ENCODE measurements at places on chromosomes 1 and 21.

DNA sequence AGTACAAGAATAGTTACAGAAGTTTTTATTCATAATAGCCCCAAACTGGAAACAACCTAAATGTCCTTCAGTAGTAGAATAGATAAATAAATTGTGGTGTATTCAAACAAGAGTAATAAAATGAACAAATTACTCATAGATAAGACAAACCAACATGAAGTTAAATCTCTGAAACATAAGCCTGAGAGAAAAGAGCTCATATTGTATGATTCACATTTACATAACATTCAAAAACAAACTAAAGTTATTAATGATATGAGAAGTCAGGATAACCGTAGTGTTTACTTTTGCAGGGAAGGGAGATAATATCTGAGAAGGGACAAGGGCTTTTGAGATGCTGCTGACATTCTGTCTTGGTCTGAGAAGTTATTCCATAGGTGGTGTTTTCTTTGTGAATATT is 13.5 kb downstream of the STPG1 start:
- DNase-seq: no peak

GRCh38 chr21:46185716-46186115 is 1.5 kb upstream of the SPATC1L start:
- no peak for DNase-seq

DNA sequence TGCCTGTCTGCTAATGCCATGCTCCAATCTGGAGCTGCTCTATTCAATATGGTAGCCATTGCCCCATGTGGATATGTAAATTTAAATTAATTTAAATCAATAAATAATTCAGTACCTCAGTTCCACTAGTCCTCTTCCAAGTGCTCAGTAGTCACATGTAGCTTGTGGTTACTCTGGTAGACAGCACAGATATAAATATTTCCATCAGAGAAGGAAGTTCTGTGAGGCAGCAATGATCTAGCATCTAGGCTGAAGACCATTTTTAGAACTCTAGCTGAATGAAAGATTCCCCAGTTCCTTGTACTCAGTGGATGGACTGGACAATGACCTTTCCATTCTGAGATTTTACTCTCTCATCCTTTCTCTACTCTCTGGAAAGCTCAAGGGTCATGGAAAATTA is 25.8 kb upstream of the CAPZB start:
- no peak for DNase-seq

DNA sequence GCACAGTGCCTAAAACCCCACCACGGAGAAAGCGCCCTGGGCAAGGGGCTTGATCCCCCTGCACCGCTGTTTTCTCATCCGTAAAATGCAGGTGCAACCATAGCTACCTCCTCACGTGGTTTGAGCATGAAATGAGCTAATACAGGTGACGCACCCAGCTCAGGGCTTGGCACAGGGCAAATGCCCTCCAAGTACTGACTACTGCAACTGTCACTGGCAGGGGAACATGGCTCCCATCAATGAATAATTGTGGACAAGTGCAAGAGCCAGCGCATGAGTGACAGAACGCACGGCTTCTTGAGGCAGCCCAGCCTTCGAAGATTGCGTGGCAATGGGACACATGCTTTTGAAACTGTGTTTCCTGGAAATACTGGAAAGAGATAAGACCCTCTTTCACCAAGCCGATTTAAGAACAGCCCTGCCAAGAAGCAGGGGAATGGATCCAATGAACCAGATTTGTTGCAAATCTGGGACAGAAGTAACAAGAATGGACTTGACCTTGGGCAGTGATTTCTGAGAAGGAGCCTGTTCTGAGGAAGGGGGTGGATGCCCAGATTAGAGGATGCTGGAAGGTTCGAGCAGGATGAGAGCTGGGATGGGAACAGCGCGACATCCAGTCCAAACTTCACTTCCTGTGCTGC is 92.8 kb upstream of the IFFO2 start:
- DNase-seq: no peak

DNA sequence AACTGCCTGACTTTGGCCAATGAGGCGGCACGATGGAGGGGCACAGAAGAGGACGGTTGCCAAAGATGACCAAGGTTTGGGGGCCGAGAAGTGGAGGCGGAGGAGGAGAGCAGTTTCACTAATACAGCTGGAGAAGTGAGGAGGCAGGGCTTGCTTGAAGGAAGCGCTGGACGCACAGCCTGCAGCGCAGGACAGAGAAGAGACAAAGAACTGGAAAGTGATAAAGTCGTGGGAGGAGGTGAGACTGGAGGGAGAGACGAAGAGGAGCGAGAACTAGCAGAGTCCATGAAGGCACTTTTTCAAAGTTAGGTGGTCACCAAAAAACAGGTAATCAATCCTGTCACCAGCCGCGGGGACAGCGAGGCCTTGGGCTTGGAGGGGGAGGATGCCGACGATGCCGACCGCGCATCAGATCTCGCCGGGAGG is 771 bp downstream of the PACC1 start:
- DNase-seq: no peak

GRCh38 chr1:192775631-192776030 is 33.2 kb upstream of the RGS2 start:
- no peak for DNase-seq

DNA sequence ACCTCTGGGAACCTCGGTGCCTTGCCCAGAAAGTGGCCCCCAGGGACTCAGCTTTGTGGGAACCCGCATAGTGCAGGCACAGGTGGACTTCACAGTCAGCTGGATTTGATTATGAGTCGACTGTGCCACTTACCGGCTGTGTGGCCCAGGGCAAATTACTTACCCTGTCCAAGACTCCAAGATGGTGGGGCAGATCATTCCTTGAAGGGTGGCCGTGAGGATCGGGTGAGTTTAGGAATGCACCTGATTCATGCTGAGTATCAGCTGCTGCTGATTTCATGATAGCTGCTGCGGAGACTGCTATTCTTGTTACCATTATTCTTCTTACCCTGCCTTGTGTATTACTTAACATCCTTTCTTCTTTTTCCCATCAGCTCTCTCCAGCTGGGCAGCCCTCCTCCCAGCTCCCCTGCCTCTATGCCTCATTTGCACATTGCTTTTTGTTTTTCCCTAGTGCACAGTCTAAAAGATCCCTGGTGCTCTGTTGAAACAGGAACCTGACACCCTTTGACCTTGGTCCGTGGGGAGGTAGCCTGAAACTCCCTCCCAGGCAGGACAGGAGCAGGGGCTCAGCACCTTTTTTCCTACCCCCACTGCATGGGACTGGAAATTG is 40.5 kb upstream of the FHAD1 start:
- no peak for DNase-seq

- no peak for DNase-seq
Measured at GRCh38 chr1:42746436-42747105, 6.5 kb upstream of the CLDN19 start.

DNA sequence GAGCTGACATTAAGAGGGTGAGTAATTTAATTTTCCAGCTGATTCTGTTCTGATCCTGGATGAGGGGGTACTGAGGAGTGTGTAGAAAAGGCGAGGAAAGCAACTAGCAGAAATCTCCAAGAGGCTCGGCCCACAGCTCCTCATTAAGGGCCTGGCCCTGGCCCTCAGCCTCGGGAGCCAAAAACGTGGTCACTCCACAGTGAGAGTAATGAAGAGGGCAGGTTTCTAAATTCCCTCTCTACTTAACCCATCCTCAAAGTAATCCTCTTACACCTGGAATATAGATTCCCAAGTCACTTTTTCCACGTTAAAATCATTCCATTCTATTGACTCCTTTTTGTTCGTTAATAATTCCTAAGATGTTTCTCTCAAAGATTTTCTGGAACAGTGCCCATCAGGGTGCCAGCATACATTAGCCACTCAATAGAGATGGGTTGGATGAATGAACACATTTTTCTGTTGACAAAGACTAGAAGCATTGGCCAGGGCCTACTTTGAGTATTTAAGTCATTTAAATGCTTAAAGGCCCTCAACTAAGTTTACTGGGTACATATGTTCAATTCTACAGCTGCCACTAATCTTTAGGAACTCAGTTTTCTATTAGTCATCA is 1.1 kb upstream of the COL11A1 start:
- no peak for DNase-seq

DNA sequence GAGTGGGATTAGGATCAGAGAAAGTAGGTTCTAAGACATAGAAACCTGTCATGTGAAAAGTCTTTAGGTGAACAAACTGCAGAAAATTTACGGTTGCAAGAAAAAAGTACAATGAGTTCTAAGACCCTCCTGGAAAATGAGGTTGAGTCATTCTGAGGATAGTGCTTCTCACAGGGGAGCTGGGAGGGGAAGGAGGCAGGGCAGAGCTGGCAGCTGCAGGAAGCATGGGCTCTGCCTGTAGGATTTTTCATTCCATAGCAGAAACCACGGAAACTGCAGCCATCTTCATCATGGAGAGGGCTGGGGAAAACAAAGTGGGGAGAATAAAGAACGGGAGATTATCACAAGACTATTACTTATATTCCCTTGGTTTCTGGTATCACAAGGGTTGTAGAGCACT is 25.8 kb upstream of the THEM4 start:
- no peak for DNase-seq

DNA sequence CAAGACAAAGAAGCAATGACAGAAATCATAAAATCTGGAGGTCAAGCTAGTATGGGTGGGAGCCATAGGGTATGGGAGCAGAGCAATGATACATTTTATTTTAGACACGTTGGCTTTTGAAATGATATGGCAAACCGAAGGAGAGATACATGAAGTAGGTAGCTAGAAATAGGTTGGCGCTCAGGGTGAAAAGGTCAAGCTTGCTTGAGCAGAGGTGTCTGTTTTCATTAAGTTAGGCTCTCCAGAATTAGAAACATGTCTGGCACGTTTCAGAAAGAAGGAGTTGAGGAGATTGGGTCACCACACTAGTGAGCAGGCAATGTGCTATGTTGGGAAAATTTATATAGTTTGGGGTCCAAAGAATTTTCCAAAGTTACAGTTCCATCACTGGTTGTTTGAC is 151.4 kb downstream of the AMY1C start:
- no peak for DNase-seq

- DNase-seq: no peak
Measured at GRCh38 chr1:94817712-94818111, 2.4 kb upstream of the SLC44A3 start.

DNA sequence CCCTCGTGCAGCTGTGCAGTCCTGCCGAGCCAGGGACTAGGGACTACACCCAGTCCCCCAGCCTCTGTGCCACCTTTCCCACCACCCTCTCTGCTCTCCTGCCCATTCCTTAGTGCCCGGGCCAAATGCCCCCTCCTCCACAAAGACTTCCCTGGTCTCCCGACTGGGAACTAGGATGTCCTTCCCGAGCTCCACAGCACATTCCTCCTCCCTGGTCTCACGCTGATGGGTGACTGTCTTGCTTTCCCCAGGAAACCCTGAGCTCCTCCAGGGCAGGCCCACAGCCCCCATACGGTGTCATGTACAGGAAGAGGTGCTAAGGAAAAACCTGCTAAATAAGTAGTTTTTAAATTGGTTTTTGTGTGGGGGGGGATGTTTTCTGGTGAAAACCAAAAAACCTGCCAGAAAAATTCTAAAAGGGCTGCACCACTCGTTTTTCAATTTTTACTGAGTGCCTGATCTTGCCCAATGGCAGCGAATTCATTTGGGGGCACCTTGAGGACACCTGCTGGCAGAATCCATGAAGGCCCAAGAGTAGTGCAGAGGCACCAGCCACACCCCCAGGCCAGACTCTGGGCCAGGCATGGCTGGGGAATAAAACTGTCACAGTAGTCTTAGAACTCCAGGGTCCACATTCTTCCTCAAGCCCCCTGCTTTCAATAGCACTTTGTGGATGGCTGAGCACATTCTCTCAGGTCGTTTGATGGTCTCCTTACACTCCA is 50.4 kb downstream of the GLIS1 start:
- no peak for DNase-seq

DNA sequence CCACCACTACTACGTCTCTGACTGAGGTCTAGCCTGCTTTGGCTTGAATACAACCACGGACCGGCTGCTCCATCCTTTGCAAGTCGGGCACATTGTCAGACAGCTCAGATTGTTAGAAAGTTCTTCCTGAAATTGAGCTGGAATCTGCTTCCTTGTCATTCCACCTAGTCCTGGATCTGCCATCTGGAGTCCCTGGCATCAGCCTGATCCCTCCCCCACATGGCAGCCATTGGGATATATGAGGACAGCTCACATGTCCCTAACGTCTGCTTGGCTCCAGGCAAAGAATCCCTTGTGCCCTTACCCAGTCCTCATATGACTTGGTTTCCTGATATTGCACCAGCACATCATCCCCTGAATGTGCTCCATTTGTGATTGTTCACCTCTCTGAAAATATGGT is 56.3 kb upstream of the SYT6 start:
- DNase-seq: no peak

- DNase-seq: no peak
Measured at GRCh38 chr1:113253187-113253586, 137.1 kb upstream of the MAGI3 start.

DNA sequence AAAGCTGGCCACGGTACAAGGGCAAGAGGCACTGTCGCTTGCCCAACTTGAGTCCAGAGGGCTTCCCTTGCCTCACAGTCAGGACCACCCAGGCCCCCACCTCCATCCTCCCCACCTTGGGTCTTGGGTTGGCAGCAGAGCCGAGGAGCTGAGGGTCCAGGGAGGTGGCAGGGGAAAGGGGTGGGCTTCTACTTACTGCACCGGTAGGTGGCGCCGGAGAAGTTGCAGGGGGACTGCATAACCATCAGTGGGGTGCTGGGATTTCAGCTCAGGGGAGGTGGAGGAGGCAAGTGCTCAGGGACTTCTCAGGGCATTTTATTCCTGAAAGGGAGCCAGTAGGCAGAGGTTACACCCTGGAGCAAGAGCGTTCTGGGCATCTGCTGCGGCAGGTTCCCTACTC is 44.0 kb downstream of the TRIM62 start:
- no peak for DNase-seq

DNA sequence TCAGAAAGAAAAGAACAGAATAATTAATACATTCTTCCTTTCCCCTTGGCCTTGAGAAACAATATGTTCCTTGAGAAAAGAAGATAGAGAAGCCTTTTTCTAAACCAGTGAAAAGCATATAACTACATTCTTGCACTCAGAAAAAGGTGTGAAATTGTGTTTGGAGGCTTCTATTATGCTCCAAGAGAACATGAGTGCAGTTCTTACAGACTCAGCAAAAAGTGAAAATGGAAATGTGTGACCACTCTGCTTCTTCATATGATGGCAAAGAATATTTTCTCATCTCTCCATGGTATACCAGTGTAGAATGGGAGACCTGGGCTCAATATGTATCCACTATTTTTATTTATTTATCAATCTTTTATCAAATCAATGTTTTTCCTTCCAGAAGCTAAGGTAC is 43.2 kb downstream of the ALG14 start:
- no peak for DNase-seq

DNA sequence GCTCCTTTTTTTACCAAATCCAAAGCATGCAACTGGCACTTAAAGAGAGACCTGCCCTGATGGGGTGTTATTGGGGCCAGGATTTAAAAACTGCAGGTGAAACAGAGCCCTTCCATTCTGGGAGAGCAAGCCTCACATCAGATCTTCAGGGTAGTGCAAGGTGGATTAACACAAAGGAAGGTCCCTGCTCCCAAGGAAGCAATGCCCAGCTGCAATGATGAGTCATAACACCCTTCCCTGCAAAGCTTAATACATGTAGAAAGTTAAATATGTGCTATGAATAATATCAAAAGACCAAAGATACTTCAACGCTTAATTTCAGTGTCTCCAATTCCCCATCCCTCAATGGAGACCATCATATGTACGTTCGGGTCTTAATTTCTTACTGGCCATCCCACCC is 508.0 kb downstream of the OMA1 start:
- DNase-seq: no peak
